ENCODE measurements at places on chromosomes 12 and 14. TPM values are rescaled to one million over a fixed set of nuclear protein-coding genes. Genes with fewer than 3 reads are reported as not detected.

GRCh38 chr14:95025218-95025617 lies 132.1 kb downstream of the DICER1 start:
- DNase-seq: no peak

- DNase-seq: no peak
These were observed 68.9 kb upstream of the SAV1 start for GRCh38 chr14:50736932-50737419.

- DNase-seq: no peak
These were observed 39.0 kb downstream of the BAZ2A start for GRCh38 chr12:56591126-56591525.

DNA sequence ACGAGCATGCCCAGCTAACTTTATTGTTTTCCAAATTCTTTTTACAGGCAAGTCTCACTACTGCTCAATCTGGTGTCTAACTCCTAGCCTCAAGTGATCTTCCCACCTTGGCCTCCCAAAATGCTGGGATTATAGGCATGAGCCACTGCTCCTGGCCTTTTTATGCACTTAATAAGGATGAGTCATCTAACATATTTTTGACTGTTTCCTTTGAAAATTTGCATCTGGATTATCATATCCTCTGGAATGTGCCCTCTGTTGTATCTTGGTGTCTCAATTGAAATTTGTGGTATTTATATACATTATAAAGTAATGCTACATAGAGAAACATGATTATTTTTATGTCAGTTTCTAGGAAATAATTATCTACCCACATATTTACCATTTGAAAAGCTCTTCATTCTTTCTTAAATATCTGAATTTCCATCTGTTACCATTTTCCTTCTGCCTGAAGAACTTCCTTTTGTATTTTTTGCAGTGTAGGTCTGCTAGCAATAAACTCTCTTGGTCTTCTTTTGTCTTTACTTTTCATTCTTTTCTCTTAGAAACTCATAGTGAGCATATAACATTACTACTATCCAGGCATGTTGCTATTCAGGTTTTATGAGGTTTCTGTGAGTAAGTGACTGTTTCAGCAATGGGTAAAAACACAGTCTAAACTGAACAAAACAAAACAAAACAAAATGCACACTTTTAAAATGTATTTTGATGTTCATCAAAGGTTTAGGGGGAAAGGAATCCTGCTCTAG lies 52.8 kb upstream of the CNOT2 start:
- no peak for DNase-seq

- DNase-seq: no peak
These were observed 183.0 kb upstream of the CAND1 start for GRCh38 chr12:67086116-67086515.

DNA sequence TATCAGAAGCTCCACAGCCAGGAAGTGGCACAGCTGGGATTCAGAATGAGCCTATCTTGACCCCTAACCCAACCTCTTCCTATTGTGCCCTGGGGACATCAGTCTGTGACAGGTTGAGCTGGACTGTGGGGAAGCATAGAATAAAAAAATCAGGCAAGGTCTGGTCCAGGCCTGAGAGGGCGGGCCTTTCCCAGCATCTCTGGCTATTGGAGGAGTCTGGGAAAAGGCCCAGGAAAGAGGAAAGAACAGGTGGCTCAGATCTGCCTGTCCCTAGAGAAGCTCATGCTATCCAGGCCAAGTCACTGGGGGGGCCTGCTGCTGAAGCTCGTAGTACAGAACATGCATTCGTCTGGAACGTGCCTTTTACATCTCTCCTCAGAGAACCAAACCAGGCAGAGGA lies 100.5 kb downstream of the PPM1H start:
- no peak for DNase-seq

DNA sequence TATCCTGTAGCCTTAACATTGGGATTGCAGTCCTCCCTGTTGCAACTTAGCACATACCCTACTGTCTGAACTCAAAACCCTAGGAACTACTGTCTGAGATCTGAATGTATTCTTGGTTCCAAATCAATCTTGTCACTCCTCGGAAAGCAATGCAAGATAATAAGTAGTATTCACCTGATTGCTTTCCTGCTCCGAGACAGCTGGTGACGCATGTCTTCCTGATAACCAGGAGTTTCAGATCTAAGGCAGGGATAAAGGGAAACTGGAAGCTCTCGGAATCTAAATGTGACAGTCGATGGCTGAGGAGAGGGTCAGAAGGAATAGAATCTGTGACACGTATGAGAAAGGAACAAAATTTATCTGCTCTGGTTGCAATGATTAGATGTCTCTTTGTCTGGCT lies 67.6 kb downstream of the RMST start:
- DNase-seq: no peak

FLVCR2 gene
- total RNA-seq: 12.5 TPM

DNA sequence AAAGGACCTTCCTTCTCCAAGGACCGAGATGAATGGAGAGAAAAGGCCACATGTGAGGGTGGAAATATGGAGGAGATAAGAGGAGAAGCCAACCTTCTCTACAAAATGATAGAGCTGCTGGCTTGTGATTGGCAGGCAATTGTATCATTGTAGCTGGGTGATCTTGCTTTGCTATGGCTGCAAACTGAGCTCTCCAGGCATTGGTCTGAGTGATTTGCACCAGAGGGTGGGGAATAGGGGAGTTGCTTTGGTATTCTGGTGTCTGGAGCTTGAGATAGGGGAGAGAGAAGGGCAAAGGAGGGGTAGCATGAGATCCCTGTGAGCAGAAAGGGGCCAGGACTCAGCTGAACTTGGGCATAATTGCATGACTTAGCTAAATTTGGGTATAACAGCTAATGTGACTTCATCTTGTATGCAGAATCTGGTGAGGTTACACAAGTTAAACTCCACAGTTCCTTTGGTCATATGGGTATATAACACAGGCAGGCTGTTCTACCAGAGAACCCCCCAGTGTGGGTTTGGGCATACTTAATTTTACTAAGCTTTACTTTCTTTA lies 72.0 kb downstream of the FOS start:
- DNase-seq: no peak

GRCh38 chr12:5176036-5176435 lies 132.4 kb downstream of the KCNA5 start:
- no peak for DNase-seq

- no peak for DNase-seq
These were observed 121.8 kb downstream of the BBS10 start for GRCh38 chr12:76226397-76226796.

GLI1 gene
- total RNA-seq: 1.3 TPM

DNA sequence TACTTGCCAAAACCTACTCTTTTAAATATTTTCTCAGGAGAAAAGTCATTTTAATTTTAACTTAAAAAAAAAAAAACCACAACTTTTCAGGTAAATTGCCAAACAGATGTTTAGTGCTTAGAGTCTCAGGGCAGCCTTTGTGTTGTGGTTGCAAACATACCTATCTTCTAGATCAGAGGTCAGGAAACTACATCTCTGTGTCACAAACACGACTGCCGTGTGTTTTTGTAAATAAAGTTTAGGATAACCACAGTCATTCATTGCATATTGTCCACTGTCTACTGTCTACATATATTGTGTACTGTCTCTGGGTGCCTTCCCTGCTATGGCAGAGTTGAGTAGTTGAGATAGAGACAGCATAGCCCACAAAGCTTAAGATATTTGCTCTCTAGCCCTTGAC lies 48.9 kb downstream of the DYRK2 start:
- no peak for DNase-seq

OAS2 gene
- 51.9 TPM for total RNA-seq

ANGEL1 gene
- 14.9 TPM for total RNA-seq

NANOG gene
- total RNA-seq: not detected

DNA sequence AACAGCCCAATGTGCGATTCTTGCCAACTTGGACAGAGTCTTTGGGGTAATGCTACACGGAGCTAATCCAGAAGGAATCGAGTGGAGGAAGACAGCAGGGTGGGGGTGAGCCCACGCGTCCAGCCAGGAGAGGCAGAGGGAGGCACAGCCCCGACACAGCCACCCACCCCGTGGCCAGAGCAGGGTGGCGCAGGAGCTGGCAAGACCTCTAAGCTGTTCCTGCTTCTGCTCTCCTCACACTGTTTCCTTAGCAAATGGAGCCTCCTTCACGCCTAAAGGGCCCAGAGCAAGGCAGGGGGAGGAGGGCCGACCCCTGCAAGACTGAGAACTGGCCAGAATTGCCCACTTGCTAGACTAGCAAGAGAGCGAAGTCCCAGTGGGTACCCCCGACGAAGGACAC lies 91.5 kb downstream of the FBXL14 start:
- no peak for DNase-seq

GRCh38 chr14:54579621-54580020 lies 12.7 kb downstream of the SAMD4A start:
- no peak for DNase-seq

A2M gene
- not detected for total RNA-seq

IFI27 gene
- not detected for total RNA-seq

DNA sequence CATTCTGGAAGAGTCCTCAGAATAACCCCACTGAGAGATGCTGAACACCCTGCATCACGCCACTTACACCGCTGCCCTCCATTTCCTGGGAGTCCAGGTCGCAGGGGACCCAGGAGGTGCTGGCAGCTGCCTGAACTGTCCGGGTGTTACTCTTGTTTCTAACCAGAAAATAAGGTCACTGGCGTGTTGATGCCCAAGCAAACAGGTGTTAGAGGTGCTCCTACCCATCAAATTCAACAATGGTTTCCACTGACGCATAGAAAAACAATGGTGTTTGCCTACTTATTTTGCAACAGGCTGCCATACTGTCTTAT lies 23.8 kb downstream of the PITPNM2 start:
- DNase-seq: no peak

SLC6A15 gene
- total RNA-seq: not detected

DNA sequence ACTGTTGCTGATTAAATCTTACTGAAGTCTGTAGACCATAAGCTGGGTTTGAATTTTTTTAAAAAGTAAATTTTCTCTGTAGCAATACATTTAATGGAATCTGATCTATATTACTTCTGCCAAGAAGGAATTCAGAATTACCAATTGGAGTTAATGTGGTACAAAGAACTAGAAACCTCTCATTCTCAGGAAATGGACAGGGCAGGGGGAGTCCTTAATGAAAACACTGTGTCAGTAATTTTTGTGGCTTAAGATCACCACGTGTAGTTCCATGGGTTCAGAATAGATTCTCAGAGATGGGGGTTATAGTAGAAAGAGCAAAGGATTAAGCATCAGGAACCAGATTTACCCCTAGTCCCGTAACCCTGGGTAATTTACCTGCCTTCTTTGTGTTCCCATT lies 30.3 kb downstream of the FBXL14 start:
- DNase-seq: no peak

GRCh38 chr14:61518403-61518802 lies 176.9 kb upstream of the HIF1A start:
- no peak for DNase-seq

DENND5B gene
- total RNA-seq: 64.1 TPM

GRCh38 chr12:24846689-24847088 lies 102.2 kb downstream of the BCAT1 start:
- DNase-seq: no peak

IKZF4 gene
- total RNA-seq: 6.4 TPM

DNAJC22 gene
- not detected for total RNA-seq

AMN gene
- total RNA-seq: 4.4 TPM

DNA sequence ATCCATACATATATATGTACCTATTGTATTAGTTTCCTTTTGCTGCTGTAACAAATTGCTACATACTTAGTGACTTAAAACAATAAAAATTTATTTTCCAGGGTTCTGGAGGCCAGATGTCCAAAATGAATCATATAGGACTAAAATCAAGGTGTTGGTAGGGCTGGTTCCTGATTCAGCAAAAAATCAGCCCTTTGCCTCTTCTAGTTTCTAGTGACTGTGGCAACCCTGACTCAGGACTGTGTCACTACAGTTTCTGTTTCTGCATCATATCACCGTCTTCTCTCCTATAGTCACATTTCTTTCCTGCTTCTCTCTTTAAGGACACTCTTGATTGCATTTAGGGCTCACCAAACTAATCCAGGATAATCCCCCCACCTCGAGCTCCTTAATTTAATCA lies 386.3 kb upstream of the TBX3 start:
- no peak for DNase-seq

ACRBP gene
- 5.4 TPM for total RNA-seq

TBC1D30 gene
- 0.13 TPM for total RNA-seq

DNA sequence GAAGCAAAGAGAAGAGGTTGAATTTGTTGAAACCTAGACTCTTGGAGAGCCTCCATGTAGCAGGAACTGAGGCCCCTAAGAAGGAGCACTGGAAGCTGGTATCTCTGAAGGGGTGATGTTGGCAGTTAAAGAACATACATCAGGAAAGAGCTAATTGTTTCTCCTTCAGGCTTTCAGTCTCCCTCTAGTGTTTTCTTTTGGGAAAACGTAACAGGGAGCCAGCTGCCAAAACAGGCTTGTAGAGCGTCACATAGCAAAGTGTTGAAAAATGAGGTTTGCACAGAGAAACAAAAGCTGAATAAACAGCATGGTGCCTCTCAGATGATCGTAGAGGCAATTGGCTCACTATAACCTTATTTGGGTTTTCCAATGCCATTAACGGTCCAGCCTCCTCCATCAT lies 46.9 kb upstream of the CAND1 start:
- no peak for DNase-seq

- no peak for DNase-seq
These were observed 47.6 kb downstream of the CRACR2A start for GRCh38 chr12:3705354-3705675.

- DNase-seq: no peak
These were observed 232.2 kb downstream of the NUAK1 start for GRCh38 chr12:105906561-105906960.

All from activated B cell treated with CpG ODN at 0.5 μM for 24 hours (primary cell).